Subcutaneous preadipocyte (primary cell): ENCODE measurements at places on chromosomes 2 and 18. TPM values are rescaled to one million over a fixed set of nuclear protein-coding genes. Genes with fewer than 3 reads are reported as not detected.

Gene PLEK
- total RNA-seq = not detected in 2 replicates

Gene CNTNAP5
- not detected in 2 replicates for total RNA-seq

Gene SULT1C4
- not detected in 2 replicates for total RNA-seq

Gene SIX2
- total RNA-seq = 11.4 and 11.7 TPM in 2 replicates

Gene KIF1A
- not detected in 2 replicates for total RNA-seq

Gene DPY30
- total RNA-seq = 37.3 and 53.6 TPM in 2 replicates
